ENCODE measurements at places on chromosomes 3 and 15. TPM values are rescaled to one million over a fixed set of nuclear protein-coding genes. Genes with fewer than 3 reads are reported as not detected.

GRCh38 chr3:160171813-160172212 is 53.4 kb upstream of the C3orf80 start:
- DNase-seq = no peak

DNA sequence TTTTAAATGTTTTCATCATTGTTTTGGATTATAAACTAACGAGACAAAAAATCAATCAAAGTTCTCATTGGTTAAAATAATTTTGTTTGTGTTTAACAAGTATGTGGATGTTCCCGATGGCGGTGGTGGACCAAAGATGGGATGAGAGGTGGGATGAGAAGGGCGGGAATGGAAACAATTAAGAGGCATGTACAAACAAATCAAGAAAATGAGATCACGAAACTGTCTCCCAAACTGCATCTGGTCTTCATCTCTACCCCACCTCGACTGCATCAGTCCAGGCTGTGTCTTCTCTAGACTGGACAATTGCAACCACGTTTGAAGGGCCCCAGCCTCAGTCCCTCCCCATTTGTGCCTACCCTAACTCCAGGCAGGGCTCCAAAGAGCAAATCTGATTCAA is 56.1 kb downstream of the SLC12A8 start:
- no peak for DNase-seq

DNA sequence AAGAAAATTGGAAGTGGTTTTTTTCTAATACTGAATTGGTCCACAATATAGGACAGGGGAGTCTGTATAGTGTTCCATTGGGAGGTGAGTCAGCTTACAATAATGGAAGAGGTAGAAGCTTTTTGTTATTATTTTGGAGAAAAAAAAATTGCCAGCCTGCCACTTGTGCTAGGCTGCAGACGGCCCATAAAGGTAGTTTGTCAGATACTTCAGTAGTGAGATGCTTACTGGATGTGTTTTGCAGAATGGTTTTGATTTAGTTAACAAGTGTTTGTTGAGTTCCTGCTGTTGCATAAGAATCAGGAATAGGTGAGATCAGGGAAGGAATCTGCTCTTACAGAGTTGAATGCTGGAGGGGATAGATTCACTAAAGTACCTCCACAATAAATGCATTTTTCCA is 1.0 kb downstream of the DTWD1 start:
- DNase-seq = no peak

DNA sequence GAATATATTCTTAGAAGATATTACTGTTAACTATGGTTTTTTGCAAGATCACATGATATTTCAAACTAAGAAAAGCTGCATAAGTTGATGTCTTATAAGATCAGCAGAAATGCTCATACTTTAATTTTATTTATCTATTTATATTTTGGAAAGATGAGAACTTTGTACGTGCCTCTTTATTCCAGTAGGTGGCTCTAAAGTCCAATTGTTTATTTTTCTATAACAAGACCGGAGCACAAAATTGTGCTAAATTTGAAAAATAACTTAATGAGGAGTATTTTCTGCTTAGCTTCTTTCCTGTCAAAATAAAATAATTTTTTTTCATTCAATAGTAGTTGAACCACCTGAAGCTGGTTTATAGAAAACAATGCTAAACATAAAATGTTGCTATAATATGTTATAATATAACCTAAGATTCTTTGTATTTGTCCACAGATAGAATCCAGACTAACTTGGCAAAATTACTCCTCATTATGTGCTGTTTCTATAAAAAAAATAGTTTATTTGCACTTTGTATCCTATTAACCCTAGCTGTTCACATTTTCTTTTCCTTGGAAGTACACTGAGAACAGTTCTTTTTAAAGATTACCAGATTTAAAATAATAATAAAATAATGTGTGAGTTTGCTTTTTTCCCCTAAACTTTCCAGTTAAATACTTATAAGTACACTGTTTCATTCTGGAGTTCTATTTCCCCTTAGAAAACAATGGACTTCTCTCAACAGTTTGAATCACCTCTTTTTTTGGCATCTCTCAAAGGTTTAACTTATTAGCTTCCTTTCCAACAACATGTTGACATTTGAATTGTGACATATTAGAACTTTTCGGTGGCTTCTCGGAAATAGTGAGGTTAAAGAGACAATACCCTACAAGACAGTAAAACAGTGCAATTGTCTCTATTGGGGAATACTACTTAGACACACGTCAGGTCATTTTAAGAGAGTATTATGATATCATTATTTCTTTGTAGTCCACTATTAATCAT is 530.0 kb downstream of the MECOM start:
- DNase-seq = no peak

- peak; percentile 74 for DNase-seq
Observed at GRCh38 chr3:89851974-89852621, 744.7 kb downstream of the EPHA3 start.

DNA sequence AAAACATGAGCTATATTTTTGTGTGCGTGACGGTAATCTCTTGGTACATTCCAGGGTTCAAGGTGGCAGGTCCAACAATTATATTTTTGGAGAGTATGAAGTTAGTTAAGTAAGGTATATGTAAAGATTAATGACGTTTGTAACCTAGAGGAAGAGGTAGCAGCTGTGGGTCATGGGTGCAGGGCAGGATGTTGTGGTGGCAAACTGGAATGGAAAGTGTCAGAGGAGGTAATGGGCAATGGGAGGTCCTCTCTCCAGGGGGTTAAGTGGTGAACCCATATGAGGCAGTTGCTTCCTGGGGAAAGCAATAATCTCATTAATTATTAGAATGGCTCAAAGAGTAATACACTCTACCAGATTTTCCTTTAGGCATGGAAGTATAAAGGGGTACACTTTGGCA is 1.0 kb upstream of the CD200R1L start:
- no peak for DNase-seq

The ST8SIA2 gene
- polyA plus RNA-seq = 5.8 TPM

DNA sequence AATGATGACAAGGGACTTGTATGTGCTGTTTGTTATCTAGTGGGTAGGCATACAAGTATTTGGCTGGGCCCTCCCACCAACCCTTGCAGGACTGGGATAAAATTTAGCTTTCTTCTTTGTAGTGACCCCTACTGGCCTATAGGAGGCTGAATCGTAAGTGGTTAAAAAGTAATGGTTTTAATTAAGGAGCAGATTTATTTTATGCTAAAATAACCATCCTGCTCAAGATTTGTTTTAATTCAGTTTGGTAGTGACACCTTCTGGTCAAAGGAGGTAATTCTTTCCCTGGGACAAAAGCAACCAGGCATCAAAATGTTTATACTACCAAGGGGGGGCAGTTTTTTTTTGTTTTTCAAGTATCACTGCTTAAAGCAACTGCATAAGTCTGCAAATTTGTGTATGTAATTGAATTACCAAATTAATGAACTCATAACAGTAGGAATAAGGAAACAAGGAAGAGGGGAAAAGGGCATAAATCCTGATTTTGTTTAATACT is 70.7 kb downstream of the TOP2B start:
- peak; percentile 76 for DNase-seq

DNA sequence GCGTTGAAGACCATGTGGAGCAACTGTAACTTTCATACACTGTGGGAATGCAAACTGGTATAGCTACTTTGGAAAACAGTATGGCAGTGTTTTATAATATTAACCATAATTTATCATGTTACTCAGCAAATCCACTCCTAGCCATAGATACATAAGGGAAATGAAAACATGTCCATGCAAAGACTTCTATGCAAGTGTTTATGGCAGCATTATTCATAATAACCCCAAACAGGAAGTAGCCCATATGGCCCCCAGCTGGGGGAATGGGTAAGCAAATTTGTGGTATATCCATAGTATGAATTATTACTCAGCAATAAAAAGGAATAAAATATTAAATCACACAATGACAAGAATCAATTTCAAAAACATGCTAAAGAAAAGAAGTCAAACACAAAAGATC is 23.0 kb upstream of the GATA2 start:
- DNase-seq = no peak

GRCh38 chr3:103127737-103128136 is 692.9 kb downstream of the ZPLD1 start:
- DNase-seq = no peak
